ENCODE measurements at places on chromosomes 7 and 10.

DNA sequence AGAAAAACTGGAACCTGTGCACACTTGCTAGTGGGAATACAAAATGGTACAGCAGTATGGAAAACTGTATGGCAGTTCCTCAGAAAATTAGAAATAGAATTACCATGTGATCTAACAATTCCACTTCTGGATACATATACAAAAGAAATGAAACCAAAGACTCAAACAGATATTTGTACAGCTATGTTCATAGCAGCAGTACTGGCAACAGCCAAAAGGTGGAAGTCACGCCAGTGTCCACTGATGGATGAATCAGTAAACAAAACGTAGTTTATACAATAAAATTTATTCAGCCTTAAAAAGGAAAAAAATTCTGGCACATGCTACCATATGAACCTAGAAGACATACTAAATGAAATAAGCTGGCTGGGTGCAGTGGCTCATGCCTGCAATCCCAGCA, 23.0 kb downstream of the IDE start:
- DNase-seq: no peak

DNA sequence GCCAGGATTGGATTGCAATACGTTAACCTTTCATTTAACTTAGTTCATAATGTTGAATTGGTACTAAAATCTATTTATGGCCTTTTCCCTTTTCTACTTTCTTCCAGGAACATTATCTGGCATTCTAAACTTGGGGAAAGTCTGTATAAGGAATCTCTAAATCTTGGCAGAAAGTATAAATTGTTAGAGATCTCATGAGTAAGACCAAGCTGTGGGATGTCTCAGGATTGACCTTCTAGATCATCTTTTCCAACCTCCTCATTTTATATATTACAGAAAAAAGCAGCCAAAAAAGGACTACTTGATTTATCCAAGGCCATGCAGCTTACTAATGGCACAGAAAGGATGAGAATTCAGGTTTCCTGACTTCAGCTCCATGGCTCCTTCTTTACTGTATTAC, 598.3 kb downstream of the INHBA start:
- no peak for DNase-seq

GRCh38 chr7:20450536-20450935, 119.8 kb downstream of the ITGB8 start:
- no peak for DNase-seq

- no peak for DNase-seq
Observed at GRCh38 chr7:101154693-101155102, 422 bp downstream of the AP1S1 start.

GRCh38 chr7:2261611-2262010, 19.6 kb downstream of the NUDT1 start:
- DNase-seq: no peak

DNA sequence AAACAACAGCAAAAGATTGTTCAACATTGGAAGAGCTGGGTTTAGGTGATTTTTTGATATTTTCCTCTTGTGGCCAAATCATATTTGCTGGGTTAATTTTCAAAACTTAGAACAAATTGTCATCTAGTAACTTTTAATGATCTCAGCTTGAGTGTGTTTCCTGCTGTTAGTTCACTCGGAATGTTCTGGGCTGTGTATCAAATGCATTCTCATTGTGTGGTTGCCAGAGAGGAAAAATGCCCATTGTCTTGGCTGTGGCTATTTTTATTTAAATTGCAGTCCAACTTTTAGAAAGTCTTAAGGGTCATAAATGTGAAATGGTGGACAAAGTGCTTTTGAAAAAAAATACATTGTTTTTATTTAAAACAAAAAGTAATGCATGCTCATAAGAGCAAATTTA, 542.0 kb downstream of the TNS3 start:
- DNase-seq: no peak

Data from esophagus squamous epithelium (tissue), 5 donors.